SK-N-DZ (cell line): ENCODE measurements at places on chromosomes 13 and 19.

GRCh38 chr19:50490991-50491472 lies 14.4 kb upstream of the GARIN5A start:
- no peak for DNase-seq

DNA sequence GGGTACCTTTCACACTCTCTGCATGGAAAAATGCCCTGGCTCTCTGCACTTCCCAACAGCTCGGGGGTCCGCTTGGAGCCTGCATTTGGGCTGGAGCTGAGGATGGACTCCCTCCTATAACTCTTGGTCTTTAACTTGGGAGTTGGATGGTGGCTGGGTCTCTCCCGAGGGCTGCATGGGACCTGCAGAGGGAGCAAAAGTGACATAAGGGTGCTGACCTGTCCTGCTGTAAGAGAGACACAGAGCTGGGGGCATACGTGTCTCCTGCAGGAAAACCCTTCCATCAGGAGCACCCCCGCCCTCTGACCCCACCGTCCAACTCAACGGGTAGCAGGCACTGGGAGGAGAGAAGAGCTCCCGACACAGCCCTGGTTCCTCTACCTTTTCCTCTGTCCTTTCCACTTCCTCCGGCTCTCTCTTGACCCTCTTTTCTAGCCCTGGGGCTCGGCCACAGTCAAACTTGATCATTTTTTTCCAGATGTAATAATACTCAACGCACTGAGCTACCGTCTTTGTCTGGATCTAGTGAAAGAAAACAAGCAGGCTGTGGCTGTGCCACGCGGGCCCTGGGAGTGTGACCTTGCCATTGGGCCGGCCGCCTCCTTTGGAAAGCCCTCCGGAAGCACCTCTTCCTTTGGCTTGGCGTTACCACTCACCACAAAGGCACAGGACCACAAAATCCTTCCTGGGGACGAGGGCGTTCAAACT lies 6.8 kb upstream of the NAPA start:
- no peak for DNase-seq

- DNase-seq: no peak
Observed at GRCh38 chr19:54533476-54533875, 30.8 kb downstream of the LAIR2 start.

DNA sequence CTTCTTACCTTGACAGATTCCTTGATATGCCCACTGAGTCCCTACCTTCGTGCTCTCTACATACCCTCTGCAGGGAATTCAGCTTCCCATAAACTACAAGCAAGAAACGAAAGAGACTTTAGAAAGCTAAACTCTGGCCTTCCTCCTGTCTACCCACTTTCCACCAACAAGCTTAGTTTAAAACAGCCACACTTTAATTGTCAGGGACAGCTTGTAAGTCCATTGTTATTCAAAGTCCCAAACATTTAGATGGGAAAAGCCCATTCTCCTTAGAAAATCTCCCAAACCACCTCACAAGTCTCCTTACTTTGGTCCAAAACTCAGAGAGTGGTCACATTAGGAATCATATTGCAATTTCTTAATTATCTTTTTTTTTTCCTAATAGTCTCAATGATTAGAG lies 2695.8 kb downstream of the PCDH9 start:
- DNase-seq: no peak

GRCh38 chr13:73985783-73986182 lies 148.4 kb downstream of the KLF12 start:
- no peak for DNase-seq

GRCh38 chr19:18156841-18157464 lies 4.0 kb downstream of the PIK3R2 start:
- peak; percentile 60 for DNase-seq

DNA sequence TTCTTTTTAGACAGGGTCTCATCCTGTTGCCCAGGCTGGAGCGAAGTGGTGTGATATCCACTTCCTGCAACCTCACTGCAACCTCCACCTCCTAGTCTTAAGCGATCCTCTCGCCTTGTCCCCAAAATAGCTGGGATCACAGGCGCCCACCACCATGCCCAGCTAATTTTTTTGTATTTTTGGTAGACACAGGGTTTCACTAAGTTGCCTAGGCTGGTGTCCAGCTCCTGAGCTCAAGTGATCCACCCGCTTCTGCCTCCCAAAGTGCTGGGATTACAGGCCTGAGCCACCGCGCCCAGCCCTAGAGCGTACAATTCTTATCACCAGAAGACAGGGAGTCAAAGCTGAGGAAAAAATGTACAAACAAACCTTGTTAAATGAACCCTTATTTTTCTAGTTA lies 4.5 kb upstream of the ELOF1 start:
- DNase-seq: no peak

DNA sequence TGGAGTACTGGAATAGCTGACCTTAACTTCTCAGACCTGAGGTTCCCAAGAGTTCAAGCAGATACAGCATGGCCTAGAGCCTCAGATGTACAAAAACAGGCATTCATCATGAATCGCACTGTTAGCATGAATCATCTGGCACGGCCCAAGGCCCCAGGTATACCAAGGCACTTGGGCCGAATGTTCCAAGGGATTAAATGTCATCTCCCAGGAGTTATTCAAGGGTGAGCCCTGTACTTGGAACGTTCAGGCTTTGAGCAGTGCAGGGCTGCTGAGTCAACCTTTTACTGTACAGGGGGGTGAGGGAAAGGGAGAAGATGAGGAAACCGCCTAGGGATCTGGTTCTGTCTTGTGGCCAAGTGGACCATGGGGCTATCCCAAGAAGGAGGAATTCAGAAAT lies 6.3 kb downstream of the KLK3 start:
- DNase-seq: no peak

GRCh38 chr13:97245011-97245410 lies 22.9 kb downstream of the MBNL2 start:
- no peak for DNase-seq

- no peak for DNase-seq
Observed at GRCh38 chr13:33270895-33271538, 14.5 kb downstream of the STARD13 start.

GRCh38 chr13:101267656-101268055 lies 148.7 kb downstream of the NALCN start:
- no peak for DNase-seq

GRCh38 chr19:2170219-2170618 lies 6.5 kb downstream of the DOT1L start:
- DNase-seq: no peak

DNA sequence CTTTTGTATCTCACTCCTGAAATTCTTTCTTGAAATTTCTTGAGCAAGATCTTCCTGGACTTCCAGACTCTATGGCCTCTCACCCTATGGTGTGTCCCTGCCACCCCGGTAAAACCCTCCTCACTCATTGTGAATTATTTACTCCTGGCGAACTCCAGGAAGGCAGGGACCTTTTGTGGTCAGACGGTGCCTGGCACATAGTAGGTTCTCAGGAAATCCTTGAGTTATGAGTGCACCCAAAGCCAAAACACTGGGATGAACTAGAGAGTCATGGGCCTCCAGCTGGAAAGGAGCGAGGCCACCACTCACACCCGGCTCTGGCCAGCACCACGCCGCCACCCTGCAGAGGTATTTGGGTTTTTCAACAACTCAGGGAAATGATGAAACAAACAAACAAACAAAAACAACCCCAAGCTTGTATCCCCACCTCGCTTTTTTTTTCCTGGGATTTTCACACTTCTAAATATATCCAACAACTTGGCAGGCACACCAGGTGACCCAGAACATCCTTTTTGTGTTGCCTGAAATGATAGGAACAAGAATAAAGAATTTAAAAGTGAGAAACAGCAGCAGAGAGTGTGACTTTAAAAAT lies 11.2 kb downstream of the HPN start:
- DNase-seq: no peak

GRCh38 chr13:36183901-36184300 lies 30.5 kb downstream of the SOHLH2 start:
- DNase-seq: no peak

DNA sequence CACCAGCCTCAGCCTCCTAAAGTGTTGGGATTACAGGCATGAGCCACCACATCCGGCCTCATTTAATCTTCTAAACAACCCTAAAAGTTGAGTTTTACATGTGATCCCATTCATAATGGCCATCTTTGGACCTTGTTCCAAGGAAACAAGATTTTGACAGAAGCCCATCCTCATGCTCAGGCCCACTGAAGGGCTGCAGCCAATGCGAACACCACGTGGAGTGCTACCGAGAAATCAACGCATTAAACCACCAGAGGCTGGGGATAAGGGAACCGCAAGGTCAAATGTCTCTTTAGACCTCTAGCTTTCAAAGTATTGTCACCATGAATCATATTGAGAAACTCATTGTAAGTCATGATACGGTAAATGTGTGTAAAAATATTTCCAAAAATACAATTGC lies 49.4 kb upstream of the DOCK9 start:
- DNase-seq: no peak

DNA sequence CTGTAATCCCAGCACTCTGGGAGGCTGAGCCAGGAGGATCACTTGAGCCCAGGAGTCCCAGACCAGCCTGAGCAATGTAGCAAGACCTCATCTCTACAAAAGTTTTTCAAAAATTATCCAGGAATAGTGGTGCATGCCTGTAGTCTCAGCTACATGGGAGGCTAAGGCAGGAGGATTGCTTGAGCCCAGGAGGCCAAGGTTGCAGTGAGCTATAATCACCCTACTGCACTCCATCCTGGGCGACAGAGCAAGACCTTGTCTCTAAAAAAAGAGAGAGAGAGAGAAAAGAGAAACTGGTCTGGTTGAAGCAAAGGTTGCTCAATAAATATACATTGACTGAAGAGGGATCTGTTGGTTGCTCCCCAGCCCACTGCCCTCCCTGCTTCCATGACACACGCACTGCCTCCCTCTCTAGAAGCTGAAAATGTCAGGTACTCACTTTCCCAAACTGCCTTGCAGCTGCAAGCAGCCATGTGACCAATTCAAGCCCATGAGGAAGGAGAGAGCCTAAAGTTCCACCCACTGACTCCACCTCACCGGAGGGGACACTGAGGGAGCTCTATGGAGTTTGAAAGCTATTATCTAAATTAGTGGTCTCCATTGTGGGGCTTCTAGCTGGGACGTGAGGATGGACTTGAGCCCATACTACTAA lies 14.0 kb downstream of the CEACAM16 start:
- no peak for DNase-seq

DNA sequence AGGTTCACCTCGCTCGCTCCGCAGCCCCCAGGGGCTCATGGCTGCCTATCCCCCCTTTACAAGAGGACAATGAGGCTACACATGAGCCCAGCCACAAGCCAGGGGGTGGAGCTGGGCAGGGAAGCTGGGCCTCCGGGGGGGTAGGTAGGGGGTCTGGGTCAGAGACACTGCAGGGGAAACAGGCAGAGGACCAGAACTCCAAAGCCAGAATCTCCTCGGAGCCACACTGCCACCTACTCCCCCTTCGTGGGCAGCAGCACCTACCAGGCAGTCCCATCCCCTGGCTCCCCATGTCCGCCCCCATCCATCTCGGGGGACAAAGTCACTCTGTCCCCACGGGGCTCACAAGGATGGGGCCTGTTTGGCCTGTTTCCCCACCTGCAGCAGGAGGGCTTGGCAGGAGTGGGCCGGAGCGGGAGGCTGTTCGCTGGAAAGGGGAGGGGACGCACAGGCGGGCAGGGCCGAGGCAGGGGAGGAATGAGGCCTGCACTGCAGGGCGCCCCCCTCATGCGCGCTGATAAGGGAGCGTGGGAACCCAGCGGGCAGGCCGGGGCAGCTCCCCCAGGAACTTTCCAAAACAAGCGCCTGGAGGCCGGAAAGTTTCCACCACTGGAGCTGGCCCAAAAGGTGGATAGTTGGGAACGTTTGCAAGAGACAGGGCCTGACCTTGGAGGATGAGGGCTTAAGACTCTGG lies 545 bp upstream of the ISYNA1 start:
- DNase-seq: no peak

GRCh38 chr19:3554254-3555083 lies 2.9 kb downstream of the MFSD12 start:
- DNase-seq: no peak

DNA sequence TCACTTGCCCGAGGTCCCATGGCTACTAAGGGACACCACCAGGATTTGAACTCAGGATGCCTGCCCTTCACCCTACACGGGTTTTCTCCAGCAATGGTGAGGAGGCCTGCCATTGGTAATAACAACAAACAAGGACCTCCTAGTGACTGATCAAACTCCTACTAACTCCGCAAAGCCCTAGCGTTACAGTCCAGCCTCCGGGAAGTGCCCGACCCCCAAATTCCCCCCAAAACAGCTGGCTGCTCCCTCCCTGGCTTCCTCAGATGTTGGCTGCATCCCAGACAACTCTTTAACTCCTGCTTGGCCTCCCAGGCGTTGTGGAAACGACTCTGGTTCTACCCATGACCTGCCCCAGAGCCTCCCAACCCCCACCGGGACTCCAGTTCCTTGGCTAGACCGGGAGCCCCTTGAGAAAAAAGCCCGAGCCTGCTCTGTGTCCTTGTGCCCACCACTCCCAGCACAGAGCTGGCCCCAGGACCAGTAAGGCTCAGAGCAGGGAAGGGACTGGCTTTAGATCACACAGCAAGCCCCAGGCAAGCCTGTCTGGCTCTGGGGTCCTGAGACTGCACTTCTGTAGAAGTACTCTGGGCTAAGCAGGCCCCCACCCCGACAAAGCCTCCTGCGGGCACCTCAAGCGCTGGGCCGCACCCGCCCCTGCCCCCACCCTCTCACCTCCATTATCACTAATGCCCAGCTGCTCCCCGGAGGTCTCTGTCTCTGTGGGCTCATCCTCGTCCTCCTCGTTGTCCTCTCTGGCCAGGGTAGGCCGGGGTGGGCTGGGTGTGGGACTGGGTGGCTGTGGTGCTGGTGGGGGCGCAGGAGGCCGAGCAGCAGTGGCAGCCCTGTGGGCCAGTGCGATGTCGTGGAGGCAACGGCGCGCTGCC lies 4.7 kb downstream of the AKT1S1 start:
- DNase-seq: no peak

DNA sequence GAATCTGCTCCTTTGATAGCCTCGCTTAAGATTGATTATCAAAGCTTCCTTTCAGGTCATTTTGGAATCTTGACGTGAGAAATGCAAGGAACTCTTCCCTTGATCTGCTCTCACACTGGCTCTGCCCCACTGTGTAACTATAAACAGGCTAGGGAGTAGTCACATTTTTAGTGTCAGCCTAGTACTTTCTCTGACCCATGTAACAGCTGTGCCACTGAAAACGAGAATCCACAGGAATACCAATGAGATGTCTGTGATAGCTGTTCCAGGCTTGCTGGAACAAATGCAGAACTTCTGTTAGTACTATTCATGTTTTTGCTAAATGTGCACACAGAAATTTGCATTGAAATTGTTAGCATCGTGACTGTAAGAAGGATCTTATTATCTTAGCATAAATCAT lies 221.3 kb downstream of the MYO16 start:
- DNase-seq: no peak

GRCh38 chr19:2503521-2504109 lies 27.7 kb downstream of the GADD45B start:
- DNase-seq: no peak

- DNase-seq: no peak
Observed at GRCh38 chr13:40390401-40390916, 276.0 kb downstream of the FOXO1 start.
